Stimulated activated CD8-positive, alpha-beta memory T cell treated with anti-CD3 and anti-CD28 coated beads, Interleukin-7, amount 100 ng/mL, for 1 hour (primary cell): ENCODE measurements at places on chromosomes 2 and 18.

DNA sequence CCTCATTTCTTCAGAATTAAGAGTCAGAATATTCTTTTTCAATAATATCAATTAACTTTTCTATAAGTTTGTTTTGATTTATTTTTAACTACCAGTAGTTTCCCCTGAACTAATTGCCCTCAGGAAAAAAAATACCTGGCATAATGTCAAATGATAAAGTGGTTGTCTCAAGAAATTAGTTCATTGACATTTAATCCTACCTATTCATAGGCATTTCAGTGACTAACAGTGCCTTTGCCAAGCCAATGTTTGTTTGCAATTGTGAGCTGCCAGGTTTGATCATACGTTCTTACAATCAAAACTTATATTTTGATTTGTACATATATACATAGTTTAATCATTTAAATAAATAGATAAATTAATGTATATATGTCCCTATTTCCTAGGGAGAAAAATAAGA lies 267.3 kb upstream of the MC4R start:
- DNase-seq, result no peak

GRCh38 chr2:240472078-240472790 lies 36.8 kb downstream of the GPC1 start:
- DNase-seq, result no peak

- no peak for DNase-seq
Observed at GRCh38 chr2:43146083-43146482, 80.3 kb downstream of the ZFP36L2 start.

- no peak for DNase-seq
Observed at GRCh38 chr2:238948765-238949641, 101.1 kb downstream of the TWIST2 start.

GRCh38 chr2:79801082-79801481 lies 288.2 kb downstream of the CTNNA2 start:
- no peak for DNase-seq

DNA sequence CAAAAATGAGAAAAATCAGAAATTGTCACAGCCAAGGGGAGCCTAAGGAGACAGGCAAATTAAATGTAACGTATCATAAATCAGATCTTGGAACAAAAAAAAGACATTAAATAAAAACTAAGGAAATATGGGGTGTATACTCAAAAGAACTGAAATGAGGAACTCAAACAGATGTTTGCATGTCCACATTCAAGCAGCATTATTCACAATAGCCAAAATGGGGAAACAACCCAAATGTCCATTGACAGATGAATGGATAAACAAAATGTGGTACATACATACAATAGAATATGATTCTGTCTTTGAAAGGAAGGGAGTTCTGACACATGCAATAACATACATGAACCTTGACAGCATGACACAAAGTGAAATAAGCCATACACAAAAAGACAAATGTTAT lies 155.8 kb upstream of the KLF7 start:
- DNase-seq, result no peak
